ENCODE measurements at places on chromosomes 6 and 20.

- no peak for DNase-seq
These were observed 110.7 kb upstream of the CITED2 start for GRCh38 chr6:139485185-139485584.

DNA sequence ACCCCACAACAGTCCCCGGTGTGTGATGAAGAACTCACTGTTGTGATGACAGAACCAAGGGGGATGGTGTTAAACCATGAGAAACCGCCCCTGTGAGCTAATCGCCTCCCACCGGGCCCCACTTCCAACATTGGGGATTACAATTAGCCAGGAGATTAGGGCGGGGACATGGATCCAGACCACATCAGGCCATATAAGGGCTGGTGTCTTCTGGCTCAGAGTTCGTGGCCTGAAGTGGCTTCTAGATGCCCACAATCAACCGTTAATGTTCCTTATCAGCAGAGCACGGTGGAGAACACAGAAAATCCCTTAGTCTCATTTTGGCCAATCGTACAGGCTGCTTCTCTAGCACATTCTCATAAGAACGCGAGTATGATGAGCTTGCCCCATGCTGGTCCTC, 10.9 kb upstream of the MAS1 start:
- DNase-seq = no peak

GRCh38 chr20:32429343-32429742, 71.2 kb downstream of the ASXL1 start:
- DNase-seq = no peak

DNA sequence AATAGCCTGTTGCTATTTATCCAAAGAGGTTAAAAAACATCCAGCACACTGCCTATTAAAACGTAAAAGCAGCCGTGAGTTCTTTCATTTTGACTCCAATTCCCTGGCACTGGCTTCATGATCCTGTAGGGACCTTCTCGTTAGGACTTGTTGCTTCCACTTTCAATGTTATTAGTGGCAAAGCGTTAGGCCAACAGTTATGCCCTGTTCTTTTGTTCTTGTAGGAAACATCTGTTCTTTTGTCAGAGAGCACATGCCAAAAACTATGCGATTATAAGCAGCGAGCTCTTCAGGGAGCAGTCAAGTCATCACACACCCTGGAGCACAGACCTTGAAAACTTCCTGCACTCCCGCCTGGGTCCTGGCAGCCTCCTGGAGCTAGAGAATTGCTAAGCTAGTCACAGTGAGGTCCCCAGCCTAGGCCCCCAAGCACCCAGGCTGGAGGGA, 609.5 kb upstream of the ARID1B start:
- DNase-seq = no peak

DNA sequence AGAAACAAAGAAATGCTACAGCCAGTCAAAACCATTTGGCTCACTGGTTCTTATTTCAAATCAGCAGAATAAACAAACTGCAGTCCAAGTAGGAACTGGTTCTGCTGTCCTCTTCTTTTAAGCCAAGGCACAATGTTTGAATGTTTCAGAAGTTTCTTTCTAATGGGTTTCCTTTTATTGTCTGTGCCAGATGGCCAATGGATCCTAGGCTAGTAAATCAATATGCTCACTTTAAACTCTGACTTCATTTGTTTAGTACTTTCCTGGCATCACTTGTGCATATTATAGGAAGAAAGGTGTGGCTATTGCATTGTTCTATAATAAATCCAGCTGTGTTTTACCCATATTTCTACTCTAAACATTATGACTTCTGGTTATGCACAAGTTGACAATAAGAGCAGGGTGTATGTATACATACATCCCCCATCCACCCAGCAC, 99.7 kb upstream of the PLCB4 start:
- DNase-seq = no peak

DNA sequence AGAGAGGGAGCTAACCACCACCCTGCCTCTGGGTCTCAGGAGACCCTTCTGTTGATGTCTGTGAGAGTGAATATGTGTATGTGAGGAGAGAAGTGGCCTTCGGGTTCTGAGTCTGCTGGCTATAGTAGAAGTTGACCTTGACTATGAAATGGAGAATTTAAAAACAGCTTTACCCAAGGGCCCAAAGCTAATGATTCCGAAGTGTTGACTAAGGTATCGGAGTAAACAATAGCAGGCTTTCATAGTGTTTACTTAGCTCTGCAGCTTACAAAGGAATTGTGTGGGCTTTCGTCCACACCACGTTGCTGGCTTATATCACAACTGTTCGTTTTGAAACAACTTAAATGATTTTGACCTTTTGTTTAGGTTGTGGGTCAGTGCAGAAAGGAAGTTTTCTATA, 126.5 kb upstream of the JAG1 start:
- DNase-seq = no peak

DNA sequence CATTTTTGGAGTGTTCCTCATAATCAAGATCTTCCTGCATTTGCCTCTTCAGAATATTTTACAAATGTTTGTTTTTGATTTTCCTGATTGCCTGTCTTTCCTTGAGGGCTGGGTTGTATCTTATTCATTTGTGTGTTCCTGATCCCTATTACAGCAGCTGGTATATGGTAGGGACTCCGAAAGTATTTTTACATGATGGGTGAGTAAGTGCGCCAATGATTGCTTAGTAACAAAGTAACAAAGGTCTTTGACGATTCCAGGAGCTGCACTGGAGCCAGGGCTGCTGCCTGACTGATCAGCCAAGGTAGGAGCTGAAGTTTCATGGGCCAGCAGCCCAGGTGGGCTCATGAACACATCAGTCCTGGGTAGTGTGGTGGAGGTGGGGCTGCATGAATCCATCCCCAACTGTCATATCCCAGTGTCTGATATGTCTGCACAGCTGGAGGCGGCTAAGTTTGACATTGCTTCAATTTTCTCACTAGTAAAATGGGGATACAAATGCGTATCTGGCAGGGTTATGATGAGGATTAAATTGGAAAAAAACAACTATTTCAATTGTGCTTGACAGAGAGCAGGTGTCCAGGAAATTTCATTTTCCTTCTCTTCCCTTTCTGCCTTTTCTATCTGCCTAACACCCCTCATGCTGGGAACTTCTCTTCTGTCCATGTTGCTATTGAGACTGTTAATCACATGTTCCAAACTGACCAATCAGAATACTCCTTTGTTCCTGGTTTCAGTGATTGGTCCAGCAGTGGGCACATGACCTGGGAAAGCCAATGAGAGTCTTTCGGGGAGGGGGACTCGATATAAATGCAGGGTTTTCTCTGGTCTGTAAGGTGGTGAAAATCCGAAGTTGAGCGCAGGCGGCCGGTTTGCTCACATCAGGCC, 90.7 kb downstream of the CDH26 start:
- no peak for DNase-seq

DNA sequence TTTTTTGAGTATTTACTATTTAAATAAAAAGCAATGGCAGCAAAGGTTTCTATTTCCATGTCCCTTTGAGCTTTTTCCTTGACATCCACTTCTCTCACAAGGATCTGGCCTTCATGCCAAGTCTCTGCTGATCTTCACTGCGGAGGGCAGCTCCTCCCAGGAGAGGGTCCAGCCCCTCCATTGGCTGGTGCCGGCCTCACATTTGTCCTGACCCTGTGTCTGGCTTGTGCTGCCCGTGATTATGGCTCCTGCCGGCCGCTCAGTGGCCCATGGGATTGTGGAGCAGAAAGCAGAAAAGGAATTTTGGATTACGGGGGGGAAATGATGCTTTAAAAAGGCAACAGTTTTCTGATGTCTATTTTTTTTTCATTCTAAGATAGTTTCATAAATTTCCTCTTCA, 31.2 kb upstream of the PDE7B start:
- no peak for DNase-seq

GRCh38 chr6:44851176-44851575, 463.7 kb downstream of the CDC5L start:
- DNase-seq = no peak

DNA sequence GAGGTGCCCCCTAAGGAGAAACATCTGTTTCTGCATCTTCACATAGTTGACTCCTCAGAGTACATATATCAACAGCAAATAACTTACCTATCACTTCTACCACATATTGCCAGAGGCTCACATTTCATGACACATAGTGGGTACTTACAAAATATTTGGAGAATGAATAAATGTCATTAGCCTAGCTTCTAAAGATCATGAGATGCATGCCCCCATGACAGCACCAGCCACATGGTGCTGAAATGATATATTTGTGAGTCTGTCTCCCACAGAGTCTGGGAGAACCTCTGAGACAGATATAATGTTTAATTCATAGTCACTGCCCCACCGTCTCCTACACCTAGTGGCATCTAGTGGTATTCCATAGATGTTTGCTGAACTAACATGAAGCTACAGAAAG, 555.6 kb downstream of the KIF16B start:
- no peak for DNase-seq

- no peak for DNase-seq
These were observed 29.9 kb downstream of the METTL24 start for GRCh38 chr6:110328259-110328658.

DNA sequence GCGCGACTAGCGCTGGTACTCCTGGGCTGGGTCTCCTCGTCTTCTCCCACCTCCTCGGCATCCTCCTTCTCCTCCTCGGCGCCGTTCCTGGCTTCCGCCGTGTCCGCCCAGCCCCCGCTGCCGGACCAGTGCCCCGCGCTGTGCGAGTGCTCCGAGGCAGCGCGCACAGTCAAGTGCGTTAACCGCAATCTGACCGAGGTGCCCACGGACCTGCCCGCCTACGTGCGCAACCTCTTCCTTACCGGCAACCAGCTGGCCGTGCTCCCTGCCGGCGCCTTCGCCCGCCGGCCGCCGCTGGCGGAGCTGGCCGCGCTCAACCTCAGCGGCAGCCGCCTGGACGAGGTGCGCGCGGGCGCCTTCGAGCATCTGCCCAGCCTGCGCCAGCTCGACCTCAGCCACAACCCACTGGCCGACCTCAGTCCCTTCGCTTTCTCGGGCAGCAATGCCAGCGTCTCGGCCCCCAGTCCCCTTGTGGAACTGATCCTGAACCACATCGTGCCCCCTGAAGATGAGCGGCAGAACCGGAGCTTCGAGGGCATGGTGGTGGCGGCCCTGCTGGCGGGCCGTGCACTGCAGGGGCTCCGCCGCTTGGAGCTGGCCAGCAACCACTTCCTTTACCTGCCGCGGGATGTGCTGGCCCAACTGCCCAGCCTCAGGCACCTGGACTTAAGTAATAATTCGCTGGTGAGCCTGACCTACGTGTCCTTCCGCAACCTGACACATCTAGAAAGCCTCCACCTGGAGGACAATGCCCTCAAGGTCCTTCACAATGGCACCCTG, 1.6 kb downstream of the TPBG start:
- no peak for DNase-seq

- DNase-seq = no peak
These were observed 76.6 kb upstream of the PTPRK start for GRCh38 chr6:128597004-128597403.

DNA sequence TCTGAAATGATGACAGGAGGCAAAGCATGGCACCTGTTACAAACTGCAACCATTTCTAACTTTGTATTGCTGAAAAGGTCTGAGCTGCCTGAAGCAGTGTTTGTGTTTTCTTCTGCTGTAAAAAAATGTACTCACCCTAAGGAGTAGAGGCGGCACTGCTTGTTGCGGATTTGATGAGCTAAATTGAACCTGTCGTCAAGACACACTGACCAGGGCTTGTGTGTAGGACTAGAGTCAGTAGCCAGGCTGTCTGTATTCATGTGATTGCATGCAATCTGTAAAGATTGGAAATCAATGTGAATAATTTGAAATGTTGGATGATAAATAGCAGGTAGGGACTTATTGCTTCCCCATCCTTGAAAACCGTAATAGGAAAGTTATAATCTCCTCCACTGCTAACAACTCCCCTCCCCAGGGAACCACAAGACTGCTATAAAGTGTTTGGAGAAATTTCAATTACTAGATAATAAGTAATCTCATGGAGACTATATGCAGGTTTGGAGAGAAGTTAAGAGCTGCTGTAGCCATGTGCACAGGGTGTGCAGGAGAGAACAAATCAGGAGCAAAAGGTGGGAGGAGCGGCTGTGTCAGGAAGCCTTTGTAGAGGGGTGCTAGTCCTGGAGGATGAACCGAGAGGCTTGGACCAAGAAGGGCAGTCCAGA, 42.8 kb downstream of the METTL24 start:
- DNase-seq = no peak

DNA sequence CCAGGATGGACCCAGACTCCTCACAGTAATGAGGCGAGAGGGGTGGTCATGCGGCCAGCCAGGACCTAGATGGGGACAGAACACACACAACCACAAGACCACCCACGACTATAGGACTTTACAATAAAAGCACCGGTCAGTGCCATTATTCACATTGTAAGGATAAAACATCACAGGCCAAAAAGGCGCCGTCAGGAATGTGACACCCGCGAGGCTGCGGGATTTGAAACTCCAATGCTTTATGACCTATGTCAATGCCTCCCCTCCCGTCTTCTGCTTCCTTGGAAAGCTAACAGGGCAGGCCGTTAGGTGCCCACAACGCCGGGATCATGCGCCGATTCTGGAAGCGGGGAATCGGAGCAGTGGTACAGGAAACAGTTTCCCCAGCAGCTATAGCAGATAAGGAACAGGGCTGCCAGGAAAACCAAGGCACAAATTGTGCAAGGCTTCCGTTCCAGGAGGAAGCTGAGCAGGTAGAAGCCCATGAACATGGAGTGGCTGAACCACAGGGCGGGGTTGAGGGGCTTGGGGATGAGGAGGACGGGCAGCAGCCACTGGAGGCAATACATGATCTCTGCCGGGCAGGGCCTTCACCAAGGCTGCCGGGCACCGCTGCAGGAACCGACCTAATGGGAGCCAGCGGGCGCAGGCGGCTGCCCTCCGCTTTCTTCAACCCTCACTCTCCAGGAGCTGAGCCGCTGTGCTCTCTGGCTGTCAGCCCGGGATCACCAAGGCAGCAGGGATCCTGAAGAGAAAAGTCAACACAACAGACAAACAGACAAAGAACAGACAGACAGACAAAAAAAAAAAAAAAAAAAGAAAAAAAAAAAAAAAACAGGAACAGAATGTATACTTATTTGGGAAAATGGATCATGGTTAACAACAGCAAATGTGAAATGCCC, 2.2 kb upstream of the NNAT start:
- DNase-seq = no peak

GRCh38 chr6:40844246-40844645, 194.8 kb downstream of the UNC5CL start:
- DNase-seq = no peak

- DNase-seq = no peak
These were observed 44.6 kb upstream of the ASCC3 start for GRCh38 chr6:100925749-100926148.

GRCh38 chr20:56788041-56788670, 159.1 kb downstream of the TFAP2C start:
- DNase-seq = no peak

GRCh38 chr6:137240168-137240567, 21.0 kb upstream of the IFNGR1 start:
- no peak for DNase-seq
